T-cell (primary cell): ENCODE measurements at places on chromosomes 12 and 14.
A peak's percentile ranks its signal among the peaks of the same experiment; 100 is the strongest.

GRCh38 chr12:44286336-44286735 lies 450.5 kb downstream of the TMEM117 start:
- no peak for DNase-seq
- H3K27ac ChIP-seq, result no peak overlapping the region
- no peak overlapping the region for H3K4me3 ChIP-seq
- H3K36me3 ChIP-seq, result no peaks in the 10 kb centered on the region

DNA sequence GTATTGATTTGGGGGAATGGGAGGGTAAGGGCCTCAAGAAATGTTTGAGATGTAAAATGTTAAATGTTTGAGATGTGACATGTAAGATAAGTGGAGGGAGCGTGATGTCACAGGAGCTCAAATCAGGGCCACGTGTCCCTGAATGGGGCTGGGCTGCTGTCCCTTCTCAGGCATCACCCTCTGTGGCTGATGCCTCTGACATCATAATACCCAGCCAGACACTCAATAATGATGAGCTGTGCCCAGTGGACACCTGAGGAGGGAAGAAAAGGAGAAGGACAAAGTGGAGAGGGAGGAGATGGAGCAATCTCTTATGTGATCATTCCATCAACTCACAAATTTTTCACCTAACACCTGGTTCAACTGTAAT lies 120.8 kb downstream of the SAMD4A start:
- no peak for DNase-seq
- no peak overlapping the region for H3K4me3 ChIP-seq
- H3K36me3 ChIP-seq, result no peaks in the 10 kb centered on the region

DNA sequence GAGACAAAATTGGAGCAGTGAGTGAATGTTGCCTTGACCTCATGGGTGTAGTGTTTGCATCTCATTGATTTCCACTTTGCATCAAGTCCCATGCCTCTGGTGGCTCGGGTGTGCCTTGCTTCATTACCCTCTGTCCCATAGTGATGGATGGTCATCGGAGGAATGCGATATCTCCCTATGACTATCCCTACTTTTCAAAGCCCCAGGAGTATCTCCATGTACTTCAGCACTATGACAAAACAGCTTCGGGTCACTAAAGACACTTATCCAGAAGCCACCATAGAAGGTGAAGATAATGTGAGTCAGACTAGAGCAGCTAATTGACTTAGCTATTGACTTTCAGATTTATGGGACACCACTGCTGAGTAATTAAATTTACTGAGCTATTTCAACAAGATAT lies 355.1 kb upstream of the CCDC196 start:
- H3K4me3 ChIP-seq, result no peak overlapping the region
- no peaks in the 10 kb centered on the region for H3K4me1 ChIP-seq
- H3K36me3 ChIP-seq, result no peaks in the 10 kb centered on the region
- DNase-seq, result no peak

DNA sequence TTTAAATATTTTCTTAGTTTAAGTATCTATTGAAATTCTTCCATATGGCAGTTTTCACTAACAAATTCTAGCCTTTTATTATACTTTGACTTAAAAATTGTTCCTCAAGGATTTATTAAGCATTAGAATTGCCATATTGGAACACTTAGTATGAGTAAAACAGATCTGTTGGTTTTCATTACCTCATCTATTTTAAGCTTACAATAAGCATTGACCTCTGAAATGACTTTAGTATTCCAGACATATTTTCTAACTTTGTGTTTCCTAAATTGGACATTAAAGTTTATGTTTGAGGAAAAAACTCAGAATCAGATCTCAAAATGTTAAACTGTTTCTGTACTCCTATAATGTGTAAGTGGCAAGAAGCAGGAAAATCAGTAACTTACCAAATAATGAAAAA lies 48.4 kb downstream of the CSRP2 start:
- H3K4me3 ChIP-seq, result no peak overlapping the region
- DNase-seq, result no peak
- no peaks in the 10 kb centered on the region for H3K4me1 ChIP-seq
- H3K27me3 ChIP-seq, result no peaks in the 10 kb centered on the region
- H3K27ac ChIP-seq, result no peak overlapping the region

DNA sequence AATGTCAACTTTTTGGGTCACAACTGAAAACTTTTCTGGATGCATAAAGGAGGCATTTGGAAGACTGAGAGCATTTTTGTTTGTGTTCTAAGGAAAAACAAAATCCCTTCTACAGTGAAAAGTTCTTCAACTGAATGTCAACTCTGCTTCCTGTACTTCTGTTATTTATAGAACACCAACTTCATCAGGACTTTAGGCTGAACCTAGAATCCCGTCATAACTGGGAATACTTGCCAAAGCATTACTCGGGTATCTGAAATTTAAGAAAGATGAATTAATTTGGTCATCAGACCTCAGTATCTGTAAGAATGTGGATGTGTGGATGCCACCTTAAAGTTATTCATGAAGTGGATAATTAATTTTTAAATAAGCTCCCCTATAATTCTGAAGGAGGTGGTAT lies 73.2 kb downstream of the FERMT2 start:
- no peak for DNase-seq
- H3K4me3 ChIP-seq, result no peak overlapping the region
- H3K36me3 ChIP-seq, result no peaks in the 10 kb centered on the region
- H3K27ac ChIP-seq, result no peak overlapping the region
- no peaks in the 10 kb centered on the region for H3K4me1 ChIP-seq
- H3K27me3 ChIP-seq, result no peaks in the 10 kb centered on the region

DNA sequence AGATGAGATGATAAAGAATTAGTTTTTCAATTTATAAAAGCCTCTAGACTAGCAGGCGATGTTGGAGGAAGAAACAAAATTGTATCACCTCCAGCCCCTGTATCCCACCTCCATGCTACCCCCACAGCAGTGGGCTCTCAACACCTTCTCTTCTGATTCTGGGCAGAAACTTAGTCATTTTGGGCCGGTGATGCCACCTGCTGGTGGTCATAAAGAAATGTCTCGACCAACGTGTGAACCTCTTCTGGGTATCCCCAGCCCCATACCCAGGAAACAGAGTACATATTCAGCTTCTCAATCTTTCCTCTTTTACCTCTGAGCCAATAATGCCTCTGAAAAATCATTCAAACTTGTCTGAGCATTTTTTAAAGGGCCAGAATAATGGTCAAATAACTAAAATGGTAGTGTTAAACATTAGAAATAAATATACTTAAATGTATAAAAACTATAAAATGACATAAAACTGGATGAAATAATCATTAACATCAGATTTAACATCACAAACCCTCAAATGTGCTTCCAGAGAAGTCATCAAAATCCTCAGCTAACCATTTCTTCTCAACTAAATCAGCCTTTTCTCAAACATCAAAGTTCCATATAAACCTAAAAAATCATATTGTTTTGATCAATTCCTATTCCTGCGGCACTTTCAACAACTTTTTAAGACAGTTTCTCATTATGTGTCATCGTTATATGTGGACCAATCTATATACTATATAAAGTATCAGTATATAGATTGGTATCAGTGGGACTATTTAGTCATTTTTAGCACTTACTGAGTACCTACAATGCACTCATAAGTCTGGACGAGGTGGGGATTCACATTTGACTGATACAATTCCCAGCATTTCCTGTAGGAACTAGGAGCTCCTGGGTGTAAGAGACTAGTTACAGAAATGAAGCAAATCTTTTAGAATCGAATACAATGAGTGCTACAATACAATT lies 69.4 kb downstream of the ATXN2 start:
- H3K36me3 ChIP-seq, result no peaks in the 10 kb centered on the region
- H3K4me3 ChIP-seq, result no peak overlapping the region
- H3K27ac ChIP-seq, result no peak overlapping the region
- H3K27me3 ChIP-seq, result no peaks in the 10 kb centered on the region
- peak; percentile 54 for DNase-seq

DNA sequence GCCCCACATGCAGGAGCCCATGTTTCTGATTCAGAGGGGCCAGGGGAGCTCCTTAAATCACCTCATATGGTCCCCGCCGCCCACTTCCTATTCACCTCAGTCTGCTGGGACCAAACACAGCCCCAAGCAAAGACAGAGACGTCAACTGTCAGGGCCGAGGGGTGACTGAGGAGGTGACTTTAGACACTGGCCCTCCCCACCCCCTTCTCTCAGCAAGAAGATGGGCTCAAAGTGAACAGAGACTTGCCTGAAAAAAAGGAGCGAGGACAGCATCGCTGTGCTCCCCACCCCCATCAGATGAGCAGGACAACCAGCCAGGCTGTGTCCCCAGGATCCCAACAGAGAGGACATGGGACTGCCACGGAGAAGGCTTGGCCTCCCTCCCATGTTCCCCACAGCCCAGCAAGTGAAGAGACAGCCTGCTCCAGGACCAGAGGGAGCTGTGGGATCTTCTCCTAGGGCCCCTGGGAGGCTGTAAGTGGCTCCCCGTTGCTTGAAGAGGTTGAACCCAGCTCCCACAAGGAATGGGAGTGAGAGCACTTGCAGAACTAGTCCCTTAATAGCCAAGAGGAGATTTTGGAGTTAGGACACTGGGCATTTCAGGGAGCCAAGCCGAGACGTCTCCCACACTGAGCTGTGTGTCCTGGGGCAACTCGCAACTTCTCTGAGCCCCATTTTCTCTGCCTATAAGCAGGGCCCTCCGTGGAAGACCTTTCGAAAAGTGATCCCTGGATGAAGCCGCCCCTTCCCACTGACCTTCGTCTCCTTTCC lies 1.3 kb upstream of the KRT79 start:
- H3K27ac ChIP-seq, result no peak overlapping the region
- H3K4me3 ChIP-seq, result no peak overlapping the region
- peaks cover 3% of the 10 kb centered on the region for H3K4me1 ChIP-seq
- H3K27me3 ChIP-seq, result peaks cover 32% of the 10 kb centered on the region
- no peak for DNase-seq

GRCh38 chr12:109258607-109259544 lies 50.2 kb downstream of the FOXN4 start:
- H3K4me1 ChIP-seq, result no peaks in the 10 kb centered on the region
- DNase-seq, result no peak
- H3K27ac ChIP-seq, result no peak overlapping the region

- H3K4me1 ChIP-seq, result no peaks in the 10 kb centered on the region
- no peaks in the 10 kb centered on the region for H3K36me3 ChIP-seq
- H3K4me3 ChIP-seq, result no peak overlapping the region
- H3K27me3 ChIP-seq, result peaks cover 2% of the 10 kb centered on the region
- no peak overlapping the region for H3K27ac ChIP-seq
Observed at GRCh38 chr14:52060080-52060479, 8.8 kb downstream of the NID2 start.

DNA sequence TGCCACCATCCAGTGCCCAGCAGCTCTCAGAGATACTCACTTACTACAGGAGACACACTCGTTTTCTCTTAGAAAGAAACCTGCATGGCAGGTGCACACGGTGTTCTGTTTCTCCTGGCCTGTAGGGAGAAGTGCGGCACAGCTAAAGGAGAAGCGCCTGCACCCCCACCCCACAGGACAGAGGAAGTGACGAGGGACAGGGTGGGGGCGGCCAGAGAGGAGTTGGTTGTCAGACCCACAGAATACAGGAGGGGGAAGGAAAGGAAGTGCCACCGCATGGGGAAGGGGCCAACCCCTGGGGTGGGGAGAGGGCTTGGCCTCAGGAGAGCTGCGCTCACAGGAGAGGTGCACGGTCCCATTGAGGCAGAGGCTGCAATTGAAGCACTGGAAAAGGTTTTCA lies 8.8 kb downstream of the TNFRSF1A start:
- H3K27ac ChIP-seq, result peak overlapping the region; percentile 88
- H3K36me3 ChIP-seq, result peaks cover 14% of the 10 kb centered on the region
- H3K27me3 ChIP-seq, result no peaks in the 10 kb centered on the region
- H3K4me3 ChIP-seq, result no peak overlapping the region
- peak; percentile 28 for DNase-seq

GRCh38 chr12:111024205-111024801 lies 103.9 kb upstream of the MYL2 start:
- no peak for DNase-seq
- no peak overlapping the region for H3K4me3 ChIP-seq
- no peaks in the 10 kb centered on the region for H3K27me3 ChIP-seq
- no peak overlapping the region for H3K27ac ChIP-seq

DNA sequence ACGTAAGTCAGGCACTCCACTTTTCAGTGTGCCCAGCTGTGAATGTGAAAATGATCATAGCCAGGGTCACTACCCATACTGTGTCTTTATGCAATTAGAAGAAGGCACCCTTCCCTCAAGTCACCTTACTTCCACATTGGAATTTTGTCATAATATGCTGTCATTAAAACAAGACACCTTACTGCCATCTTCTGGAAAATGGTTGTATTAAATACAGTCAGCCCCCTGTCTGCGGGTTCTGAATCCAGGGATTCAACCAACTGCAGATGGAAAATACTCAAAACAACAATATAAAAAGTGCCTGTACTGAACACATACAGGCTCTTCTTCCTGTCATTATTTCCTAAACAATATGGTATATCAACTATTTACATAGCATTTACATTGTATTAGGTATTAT lies 70.2 kb upstream of the TBX5 start:
- no peak for DNase-seq
- H3K27me3 ChIP-seq, result peaks cover 25% of the 10 kb centered on the region
- H3K27ac ChIP-seq, result no peak overlapping the region
- H3K4me1 ChIP-seq, result peaks cover 13% of the 10 kb centered on the region

- peak overlapping the region; percentile 63 for H3K27ac ChIP-seq
- H3K27me3 ChIP-seq, result no peaks in the 10 kb centered on the region
- no peak for DNase-seq
- peaks cover 13% of the 10 kb centered on the region for H3K36me3 ChIP-seq
- H3K4me1 ChIP-seq, result peaks cover 21% of the 10 kb centered on the region
- H3K4me3 ChIP-seq, result peak overlapping the region; percentile 69
Observed at GRCh38 chr12:122981036-122981471, 573 bp downstream of the ARL6IP4 start.

DNA sequence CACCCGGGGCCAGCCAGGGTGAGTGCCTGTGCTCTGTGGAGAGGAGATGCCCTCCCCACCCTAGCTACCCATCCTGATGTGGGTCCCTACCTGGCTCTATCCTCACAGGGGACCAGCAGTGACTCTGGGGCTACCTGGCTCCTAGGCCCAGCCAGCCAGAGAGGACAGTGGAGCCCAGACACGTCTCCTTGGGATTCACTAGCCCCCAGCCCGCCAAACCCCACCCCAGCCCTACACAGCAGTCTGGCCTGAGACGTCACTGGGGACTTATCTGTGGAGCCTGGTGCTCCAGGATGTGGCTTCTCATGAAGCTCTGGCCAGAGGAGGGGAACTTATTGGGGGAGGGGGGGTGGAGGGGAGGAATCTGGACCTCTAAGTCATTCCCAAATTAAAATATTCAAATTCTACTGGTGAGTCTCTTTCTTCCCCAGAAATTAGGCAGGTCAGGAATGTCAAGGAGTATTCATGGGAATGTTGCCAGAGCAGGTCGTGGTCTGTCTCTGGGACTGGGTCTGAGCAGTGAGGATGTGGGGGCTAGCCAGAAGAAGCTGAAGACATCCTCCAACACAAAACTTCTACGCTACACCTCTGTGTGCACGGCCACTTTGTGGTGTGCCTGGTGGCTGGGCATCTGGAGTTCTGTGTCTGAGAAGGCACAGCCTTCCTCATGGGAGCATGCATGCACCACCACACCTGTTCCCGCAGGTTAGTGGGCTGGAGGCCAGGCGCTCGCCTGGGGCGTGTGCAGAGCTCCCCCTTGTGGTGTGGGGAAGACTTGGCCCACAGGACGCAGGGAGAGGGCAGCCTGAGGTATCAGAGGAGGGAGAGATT lies 2.7 kb downstream of the CMTM5 start:
- H3K27ac ChIP-seq, result no peak overlapping the region
- peaks cover 55% of the 10 kb centered on the region for H3K27me3 ChIP-seq
- H3K36me3 ChIP-seq, result no peaks in the 10 kb centered on the region
- H3K4me1 ChIP-seq, result no peaks in the 10 kb centered on the region

- no peak overlapping the region for H3K27ac ChIP-seq
- H3K4me1 ChIP-seq, result peaks cover 17% of the 10 kb centered on the region
Observed at GRCh38 chr12:9064815-9065606, 50.7 kb downstream of the A2M start.

GRCh38 chr12:43206396-43206795 lies 345.6 kb downstream of the ADAMTS20 start:
- H3K27me3 ChIP-seq, result no peaks in the 10 kb centered on the region
- H3K36me3 ChIP-seq, result no peaks in the 10 kb centered on the region
- H3K27ac ChIP-seq, result no peak overlapping the region
- H3K4me1 ChIP-seq, result no peaks in the 10 kb centered on the region
